HT1080 (cell line): ENCODE measurements at places on chromosomes 5 and 9. TPM values are rescaled to one million over a fixed set of nuclear protein-coding genes. Genes with fewer than 3 reads are reported as not detected.

The TUSC1 gene
- total RNA-seq: 9.5 and 11.5 TPM in 2 replicates

The C1QTNF2 gene
- total RNA-seq: 0.33 and 0.55 TPM in 2 replicates

DNA sequence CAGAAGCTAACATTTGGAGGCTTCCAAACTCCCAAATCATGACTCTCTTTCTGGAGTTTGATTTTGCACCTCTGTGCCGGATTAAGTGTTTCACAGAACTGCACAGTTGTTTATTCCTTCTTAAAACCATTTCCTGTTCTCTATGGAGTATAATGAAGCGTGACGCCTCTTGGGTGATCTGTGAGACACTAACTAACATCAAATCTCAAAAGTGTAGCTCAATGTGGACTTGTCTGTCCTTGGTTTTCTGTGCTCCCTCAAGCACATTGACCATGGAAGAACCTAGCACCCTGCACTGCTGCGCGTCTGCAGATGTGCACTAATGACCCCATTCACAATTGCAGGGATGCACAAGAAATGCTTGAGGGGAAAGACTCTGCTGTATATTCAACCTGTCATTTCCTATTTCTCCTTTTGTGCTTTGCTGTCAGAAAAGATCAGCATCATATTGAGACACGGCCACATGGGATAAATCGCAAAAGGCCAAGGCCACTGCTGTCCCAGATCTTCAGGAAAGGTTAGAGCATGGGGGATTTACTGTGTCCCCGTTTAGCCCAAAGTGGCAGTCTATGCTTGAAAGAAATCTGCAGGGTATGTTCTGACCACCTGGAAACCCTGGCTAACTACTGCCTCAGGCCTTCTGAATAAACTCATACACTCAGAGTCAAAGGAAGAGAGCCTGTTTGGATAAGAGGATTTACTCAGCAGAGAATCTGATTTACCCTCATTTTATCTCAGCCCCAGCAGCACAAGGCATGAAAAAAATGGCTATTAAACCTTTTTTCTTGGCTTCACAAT lies 109.6 kb downstream of the BAAT start:
- no peak for DNase-seq

- no peak for DNase-seq
These were observed 481.9 kb downstream of the KDM4C start for GRCh38 chr9:7239708-7240107.

GRCh38 chr9:6218099-6218502 lies 2.5 kb downstream of the IL33 start:
- DNase-seq: peak; percentile 23

DNA sequence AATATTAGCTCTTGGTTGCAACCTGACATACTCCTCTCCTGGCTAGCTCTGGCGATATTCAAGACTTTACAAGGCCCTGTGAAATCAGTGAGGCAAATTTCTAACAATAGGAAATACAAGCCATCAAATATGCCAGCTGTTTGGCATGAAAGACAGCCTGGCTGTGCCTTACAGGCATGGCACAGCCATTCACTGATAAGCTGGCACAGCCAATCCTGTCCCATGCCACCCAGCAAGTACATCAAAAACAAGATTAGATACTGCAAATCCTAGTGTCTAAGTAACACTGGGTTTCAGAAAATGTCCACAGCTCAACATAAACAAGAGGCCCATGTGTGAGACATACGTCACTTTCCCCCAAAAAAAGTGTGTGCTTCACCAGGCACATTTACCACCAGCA lies 1045.8 kb upstream of the DMAC1 start:
- no peak for DNase-seq
